CD4-positive, alpha-beta T cell treated with Interleukin-12 subunit alpha and Interleukin-12 subunit beta, for 1 hour (primary cell): ENCODE measurements at places on chromosomes 7 and 10.

DNA sequence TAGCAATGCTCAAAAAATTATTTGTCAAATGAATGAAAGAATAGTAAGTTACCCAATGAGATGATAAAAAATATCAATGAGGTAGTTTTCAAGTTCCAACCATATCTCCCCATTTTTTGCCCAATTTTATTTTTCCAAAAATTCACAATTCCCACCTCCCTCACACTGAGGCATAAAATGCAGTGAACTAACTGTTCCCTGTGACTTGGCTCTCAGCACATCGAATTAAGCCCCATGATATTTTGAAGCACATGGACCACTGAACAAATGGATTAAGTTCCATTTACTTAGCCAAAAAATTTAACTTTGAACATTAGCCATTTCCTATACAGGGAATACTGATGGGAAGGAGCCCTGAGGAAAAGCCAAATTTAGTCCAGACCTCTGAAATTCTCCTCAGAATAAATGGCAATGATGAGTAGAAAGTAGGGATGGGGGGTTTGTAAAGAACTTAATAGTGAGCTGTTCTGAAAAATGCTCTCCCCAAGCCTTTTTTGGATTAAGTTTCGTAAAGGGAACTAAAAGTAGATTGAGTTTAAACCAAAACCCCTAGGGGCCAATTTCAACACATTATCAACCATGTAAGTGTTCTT is 166.3 kb upstream of the GRM3 start:
- no peak for DNase-seq

- DNase-seq, result no peak
Measured at GRCh38 chr10:95637140-95637539, 19.4 kb downstream of the ALDH18A1 start.

DNA sequence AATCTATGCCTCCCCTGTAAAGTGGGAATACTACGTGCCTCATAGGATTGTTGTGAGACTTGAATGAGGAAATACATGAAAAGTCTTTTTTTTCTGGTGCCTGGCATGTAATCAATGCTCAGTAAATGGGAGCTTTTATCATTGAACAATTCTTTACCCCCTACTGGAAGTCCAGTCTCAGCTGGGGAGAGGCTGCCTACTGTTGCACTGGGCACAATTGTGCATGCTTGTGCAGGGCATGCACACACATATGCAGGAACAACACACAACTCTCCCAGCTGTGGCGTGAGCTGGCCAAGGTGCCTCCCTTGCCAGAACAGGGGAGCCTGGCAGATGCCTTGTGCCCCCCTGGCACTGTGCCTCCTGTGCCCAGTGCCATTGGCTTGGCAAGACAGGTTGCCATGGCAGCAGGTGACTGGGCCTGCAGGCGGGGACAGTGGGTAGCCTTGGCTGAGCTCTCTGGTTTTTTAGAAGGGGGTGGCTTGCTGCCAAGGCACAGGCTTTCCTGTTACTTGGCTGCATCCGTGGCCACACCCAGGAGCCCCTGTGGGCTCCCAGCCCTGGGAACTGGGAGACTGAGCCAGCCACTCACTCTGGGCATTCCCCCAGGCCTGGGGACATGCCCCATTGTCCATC is 16.1 kb upstream of the PALD1 start:
- DNase-seq, result no peak

DNA sequence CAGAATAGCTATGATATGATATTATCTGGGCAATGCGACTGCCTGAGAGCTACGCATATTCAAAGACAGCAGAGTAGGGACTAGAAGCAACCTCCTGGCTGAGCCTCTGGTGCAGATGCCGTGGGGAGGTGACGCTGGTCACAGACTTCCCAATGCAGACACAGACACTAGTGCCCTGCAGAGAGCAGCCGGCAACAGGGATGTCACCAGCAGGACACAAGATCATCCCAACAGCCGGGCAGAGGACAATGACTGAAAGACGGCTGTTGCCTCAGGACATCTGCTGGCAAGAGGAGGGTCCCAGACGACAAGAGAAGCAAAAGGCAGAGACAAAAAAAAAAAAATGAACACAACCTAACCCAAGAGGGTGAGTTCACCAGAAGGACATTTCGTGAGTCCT is 104.6 kb downstream of the CALN1 start:
- no peak for DNase-seq

GRCh38 chr7:32476816-32477648 is 13.1 kb downstream of the LSM5 start:
- no peak for DNase-seq

- DNase-seq, result no peak
Measured at GRCh38 chr7:145978769-145979168, 137.8 kb upstream of the CNTNAP2 start.

GRCh38 chr7:104231054-104232046 is 23.5 kb upstream of the ORC5 start:
- peak; percentile 53 for DNase-seq

DNA sequence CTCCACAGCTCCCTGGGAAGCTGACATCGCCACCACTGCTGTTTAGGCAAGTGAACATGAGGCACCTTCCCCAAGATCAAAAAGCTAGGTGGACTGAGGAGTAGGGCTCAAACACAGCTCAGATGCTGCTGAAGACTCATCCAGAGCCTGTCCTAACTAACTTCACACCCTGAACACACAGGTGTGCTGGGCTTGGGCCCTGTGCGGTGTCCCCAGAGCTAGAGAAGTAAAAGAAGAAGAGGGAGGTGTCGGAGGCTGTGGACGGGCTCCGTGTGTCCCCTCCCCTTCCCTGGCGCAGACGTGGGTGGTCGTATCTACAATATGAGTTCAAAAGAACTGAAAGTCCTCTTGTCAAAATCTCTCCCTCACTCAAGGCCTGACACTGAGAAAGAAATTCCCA is 373.4 kb upstream of the MGMT start:
- no peak for DNase-seq

DNA sequence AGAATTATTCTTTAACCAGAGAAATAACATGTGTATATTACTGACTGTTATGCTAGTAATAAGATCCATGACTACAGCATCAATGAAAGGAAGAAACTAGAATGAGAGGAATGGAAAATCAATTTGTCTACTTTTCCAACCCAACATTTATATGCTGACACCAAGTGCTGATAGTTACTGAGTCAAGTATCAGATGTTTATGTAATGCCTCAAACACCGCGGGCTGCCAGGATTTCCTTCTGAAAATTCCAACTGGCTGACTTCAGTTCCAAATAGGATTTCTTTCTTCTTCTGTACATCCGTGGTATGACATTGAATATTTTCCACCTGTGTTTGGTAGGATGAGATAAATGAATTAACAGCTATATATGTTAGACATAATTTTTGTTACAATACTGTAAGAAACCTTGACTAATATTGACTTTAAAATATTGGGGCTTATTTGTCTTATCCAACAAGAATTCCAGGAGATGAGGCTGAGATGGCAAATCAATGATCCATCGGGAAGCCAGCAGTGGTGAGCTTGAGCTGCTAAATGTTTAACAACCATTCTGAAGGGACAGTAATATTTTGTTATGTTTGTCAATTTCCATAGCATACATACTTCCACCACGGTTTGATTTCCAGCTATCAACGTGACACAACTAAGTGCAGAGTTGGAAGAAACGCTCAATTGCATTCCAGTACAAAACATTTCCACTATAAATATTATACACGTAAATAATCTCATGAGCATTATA is 435.2 kb upstream of the AUTS2 start:
- DNase-seq, result no peak

- DNase-seq, result no peak
Measured at GRCh38 chr7:50394315-50394714, 55.8 kb downstream of the FIGNL1 start.

DNA sequence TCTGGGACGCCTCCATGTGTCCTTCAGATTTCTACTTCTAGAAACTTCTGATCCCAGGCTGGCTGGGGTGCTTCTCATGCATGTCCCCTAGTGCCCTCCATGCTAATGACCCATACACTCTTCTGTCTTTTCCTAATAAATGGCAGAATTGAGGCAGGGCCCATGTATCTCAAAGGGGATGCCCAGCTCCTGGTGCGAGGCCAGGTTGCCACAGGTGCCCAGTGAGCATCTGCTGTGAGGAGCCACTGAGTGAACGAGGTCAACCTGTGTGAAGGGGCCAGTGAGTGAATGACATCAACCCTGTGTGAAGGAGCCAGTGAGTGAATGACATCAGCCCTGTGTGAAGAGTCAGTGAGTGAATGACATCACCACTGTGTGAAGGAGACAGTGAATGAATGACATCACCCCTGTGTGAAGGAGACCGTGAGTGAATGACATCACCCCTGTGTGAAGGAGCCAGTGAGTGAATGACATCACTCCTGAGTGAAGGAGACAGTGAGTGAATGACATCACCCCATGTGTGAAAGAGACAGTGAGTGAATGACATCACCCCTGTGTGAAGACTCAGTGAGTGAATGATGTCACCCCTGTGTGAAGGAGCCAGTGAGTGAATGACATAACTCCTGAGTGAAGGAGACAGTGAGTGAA is 478.9 kb downstream of the PTPRN2 start:
- DNase-seq, result no peak

DNA sequence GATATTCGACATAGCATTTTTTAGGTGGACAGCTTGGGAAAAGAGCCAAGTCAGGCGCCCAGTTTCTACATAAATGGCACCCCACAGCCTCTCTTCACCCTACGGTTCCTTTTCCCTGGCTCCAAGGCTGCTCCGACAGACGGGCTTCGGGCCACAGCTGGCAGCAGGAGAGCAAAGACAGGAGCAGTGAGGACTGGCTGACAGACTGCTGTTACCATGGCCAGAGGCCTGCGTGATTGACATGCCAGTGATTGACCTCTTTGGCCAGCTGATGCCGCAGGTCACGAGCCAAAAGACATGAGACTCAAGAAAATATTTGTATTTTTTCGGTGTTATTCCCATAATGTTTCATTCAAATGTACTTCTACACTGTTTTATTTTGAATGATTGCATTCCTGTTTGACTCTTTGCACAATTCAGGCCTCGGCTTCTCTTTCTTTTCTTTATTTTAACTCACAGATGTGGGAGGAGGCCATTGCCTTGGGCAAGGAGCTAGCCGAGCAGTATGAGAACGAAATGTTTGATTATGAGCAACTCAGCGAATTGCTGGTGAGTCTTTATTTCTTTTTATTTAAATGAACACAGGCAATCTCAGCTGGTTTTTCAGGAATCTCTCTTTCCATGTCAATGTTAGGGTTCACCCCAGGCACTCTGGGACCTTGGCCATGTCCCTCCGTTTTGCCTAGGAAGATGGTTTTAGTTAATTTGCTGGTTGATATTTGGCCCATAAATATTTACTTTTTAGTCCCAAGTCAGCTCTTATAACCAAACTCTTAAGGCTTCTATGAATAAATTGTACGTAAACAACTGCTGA is 146.3 kb upstream of the NPS start:
- no peak for DNase-seq

DNA sequence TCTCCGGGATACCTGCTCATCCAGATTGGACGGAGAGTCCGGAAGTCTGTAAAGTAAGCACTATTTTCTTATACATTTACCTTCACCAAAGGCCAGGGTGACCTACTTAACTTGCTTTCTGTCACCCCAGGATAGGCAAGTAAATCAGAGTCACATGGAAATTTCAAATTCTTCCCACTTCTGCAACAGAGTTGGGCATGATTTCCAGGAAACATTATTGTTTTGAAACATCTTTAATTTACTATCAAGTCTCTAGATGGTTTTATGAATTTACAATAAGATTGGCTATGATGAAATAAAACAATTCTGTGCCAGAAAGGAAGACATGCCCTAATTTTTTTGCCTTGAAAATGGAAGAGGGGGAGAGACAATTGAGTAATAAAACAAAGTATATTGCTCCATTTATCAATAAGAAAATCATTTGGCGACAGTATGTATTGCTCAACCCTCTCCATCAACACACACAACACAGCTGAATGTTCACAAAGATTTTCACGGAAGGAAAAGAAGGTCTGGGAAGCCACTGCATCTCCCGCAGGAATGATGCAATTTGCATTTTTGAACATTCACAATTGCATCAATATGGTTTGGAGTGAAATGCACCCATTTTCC is 702.8 kb downstream of the PARD3 start:
- no peak for DNase-seq

DNA sequence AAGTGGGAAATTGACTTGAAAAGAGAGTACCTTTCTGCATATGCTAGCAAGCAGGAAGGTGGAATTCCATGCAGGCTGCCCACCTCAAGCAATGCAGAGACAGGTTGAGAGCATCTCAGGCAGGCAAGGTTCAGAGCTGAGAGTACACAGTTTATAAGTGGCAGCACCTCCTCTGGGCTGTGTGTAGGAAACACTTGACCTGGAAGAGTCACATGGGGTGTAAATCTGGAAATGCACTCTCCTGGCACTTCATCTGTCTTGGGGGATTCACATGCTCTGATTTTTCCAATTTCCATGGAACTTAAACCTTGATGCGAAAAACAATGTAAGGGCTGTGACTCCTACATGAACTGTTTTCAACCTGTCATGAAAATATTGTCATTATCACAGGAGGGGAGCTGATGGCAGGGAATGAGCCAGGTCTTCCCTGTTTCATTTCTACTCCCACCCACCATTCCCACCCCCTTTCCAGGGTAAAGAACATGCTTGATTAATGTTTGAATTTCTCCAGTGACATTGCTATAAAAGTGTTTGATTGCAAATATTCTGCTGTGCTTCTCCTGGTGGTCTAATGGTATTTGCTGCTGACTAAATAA is 328.3 kb downstream of the BICC1 start:
- no peak for DNase-seq

DNA sequence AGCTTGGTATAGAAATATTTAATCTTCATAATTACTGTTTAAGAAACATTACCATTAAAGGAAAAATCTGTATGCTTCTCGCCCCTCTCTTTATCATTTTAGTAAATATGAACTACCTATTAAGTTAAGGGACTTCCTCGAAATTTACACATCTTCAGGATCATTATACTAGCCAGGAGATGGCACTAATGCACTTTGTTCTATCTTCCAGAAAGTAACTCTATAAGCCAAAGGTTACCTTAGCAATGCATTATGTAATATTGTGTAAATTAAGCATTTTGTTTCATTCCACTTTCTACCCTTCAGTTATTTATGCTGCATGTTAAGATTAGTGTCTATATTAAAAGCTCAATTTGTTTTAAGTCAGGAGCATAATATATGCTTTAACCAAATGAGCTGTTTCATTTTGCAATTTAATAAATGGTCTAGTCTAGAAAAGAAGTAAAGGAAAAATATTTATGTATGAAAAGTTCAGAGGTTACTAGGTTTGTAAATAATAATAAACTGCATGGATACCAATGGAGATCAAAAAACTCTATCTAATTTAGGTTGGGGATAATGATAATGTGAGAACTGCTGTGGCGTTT is 128.5 kb downstream of the ANKRD7 start:
- DNase-seq, result no peak

DNA sequence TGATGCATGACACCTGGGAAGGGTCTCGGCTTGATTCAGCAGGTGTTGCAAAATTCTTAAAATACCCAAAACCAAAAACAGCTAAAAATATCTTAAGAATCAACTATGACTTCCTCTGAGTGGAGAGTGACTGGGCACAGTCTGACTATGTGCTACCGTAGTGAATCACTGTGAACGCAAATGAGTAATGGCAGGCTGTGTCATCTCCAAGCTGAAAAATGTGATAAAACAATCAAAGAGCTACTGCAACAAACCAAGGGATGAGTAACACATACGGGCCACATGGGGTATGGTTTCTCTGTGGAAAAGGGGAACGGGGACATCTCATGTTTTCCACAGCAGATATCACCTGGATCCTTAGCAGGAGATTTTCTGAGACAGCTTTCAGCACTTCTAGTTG is 127.5 kb downstream of the ABCA13 start:
- DNase-seq, result no peak

- no peak for DNase-seq
Measured at GRCh38 chr10:85657476-85658113, 709.0 kb downstream of the GRID1 start.
